CD4-positive, alpha-beta T cell (primary cell): ENCODE measurements at places on chromosomes 6 and 20.

DNA sequence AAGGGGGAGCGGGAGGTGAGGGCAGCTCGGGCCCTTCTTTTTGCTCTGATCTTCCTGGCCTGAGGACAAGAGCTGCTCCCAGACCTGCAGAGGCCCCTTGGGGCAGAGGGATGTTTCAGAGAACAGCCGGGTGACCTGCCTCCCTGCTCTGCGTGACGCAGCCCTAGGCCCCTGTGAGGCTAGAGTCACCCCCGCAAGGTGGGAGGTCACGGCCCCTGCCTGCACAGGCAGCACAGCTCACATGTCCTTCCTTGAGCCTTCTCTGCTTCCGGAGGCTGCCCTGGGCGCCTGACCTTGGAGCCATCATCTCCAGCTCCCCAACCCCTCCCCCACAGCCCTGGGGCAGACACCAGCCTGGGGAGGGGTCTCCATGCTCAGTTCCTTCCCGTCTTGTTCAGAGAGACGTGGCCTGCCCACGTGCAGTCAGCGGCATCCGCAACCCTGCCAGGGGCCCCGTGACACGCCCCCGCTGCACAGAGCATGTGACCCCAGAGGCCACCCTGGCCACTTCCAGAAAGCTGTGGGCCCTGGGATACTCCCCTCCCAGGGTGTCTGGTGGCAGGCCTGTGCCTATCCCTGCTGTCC is at the start of gene BIRC7:
BIRC7 (plus strand) TSS at position 507 of the 585 bp plus-strand sequence. CDS start 192 bp downstream, outside the sequence.
- no peak within 1 kb of the TSS for H3K4me3 ChIP-seq
- H3K4me1 ChIP-seq: peaks cover 17% of the 10 kb centered on the region
- peaks cover 14% of the 10 kb centered on the region for H3K27me3 ChIP-seq
- DNase-seq: no peak
- H3K27ac ChIP-seq: no peak within 1 kb of the TSS

DNA sequence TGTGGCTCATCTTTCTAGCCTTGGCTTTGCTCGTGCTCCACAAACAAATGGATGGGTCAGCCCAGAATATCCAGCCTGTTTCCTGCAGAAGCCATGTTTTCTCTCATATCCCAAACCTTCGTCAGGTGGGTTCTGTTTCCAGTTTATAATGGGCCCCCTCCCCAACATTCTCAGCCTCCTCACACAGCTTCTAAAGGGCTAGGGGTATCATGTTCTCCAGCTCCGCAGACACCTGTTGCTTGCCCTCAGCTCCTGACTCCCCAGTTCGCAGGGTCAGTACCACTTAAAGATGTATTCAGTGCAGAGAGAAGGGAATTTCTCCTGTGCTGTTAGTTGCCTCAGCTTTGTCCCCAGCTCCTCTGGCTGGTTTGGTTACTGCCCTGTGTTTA is 447.3 kb upstream of the JARID2 start:
- H3K27ac ChIP-seq: no peak overlapping the region
- no peak overlapping the region for H3K4me3 ChIP-seq
- no peaks in the 10 kb centered on the region for H3K36me3 ChIP-seq
- no peaks in the 10 kb centered on the region for H3K4me1 ChIP-seq
- no peaks in the 10 kb centered on the region for H3K27me3 ChIP-seq

GRCh38 chr6:156901309-156902019 is 124.3 kb downstream of the ARID1B start:
- no peak for DNase-seq
- H3K4me1 ChIP-seq: peaks cover 27% of the 10 kb centered on the region
- no peak overlapping the region for H3K27ac ChIP-seq
- H3K36me3 ChIP-seq: peaks cover 5% of the 10 kb centered on the region
- H3K27me3 ChIP-seq: no peaks in the 10 kb centered on the region

GRCh38 chr20:54290636-54291035 is 82.7 kb downstream of the PFDN4 start:
- DNase-seq: no peak
- H3K36me3 ChIP-seq: no peaks in the 10 kb centered on the region
- H3K4me1 ChIP-seq: no peaks in the 10 kb centered on the region
- H3K27ac ChIP-seq: no peak overlapping the region

GRCh38 chr6:131382631-131383030 is 190.4 kb upstream of the ARG1 start:
- H3K27ac ChIP-seq: no peak overlapping the region
- DNase-seq: no peak
- no peaks in the 10 kb centered on the region for H3K4me1 ChIP-seq
- H3K4me3 ChIP-seq: no peak overlapping the region
- H3K27me3 ChIP-seq: no peaks in the 10 kb centered on the region
- no peaks in the 10 kb centered on the region for H3K36me3 ChIP-seq

GRCh38 chr6:19408331-19408730 is 428.8 kb upstream of the ID4 start:
- DNase-seq: no peak
- H3K4me3 ChIP-seq: no peak overlapping the region
- H3K27ac ChIP-seq: no peak overlapping the region
- H3K27me3 ChIP-seq: no peaks in the 10 kb centered on the region
- no peaks in the 10 kb centered on the region for H3K36me3 ChIP-seq

DNA sequence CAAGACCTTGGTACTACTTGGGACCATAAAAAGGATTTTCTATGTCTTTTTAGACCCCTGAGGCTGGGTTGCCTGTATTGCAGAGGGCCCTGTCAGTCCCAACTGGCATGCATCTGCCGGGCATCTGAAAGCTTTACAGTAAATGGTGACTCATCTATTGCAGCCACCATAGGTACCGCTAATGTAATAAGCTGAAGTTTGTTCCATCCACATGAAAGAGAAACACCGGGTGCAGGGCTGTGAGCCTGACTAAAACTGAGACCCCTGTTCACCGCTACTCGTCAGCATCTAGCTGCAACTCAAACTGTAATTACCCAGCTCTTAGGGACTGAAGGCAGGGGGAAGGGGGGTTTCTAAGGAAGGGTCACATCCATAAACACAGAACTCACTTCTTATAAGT is 49.5 kb downstream of the TRERF1 start:
- peaks cover 2% of the 10 kb centered on the region for H3K36me3 ChIP-seq
- H3K4me3 ChIP-seq: no peak overlapping the region
- peaks cover 70% of the 10 kb centered on the region for H3K4me1 ChIP-seq
- DNase-seq: no peak

DNA sequence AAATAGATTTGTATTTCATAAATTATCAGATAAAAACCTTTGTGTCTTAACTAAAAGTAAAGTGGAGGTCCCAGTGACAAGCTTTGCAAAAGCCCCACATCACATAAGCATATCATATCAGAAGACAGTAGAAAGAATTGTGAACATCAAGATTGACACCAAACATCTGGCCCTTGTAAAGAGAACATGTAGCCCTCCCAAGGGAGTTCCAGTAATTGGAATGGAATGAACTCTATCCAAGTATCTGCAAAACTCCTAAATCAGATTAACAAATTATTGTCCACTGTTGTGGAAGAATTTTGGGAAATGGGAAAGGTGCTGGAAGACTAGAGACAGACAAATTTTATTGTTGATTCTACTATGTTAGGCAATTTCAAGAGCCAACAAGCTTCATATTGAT is 268.8 kb downstream of the KCNQ5 start:
- no peak for DNase-seq
- no peaks in the 10 kb centered on the region for H3K4me1 ChIP-seq
- no peaks in the 10 kb centered on the region for H3K27me3 ChIP-seq

- H3K36me3 ChIP-seq: no peaks in the 10 kb centered on the region
- no peak for DNase-seq
- H3K27me3 ChIP-seq: no peaks in the 10 kb centered on the region
- no peak overlapping the region for H3K4me3 ChIP-seq
- no peak overlapping the region for H3K27ac ChIP-seq
Measured at GRCh38 chr6:111534231-111534751, 51.3 kb upstream of the REV3L start.

DNA sequence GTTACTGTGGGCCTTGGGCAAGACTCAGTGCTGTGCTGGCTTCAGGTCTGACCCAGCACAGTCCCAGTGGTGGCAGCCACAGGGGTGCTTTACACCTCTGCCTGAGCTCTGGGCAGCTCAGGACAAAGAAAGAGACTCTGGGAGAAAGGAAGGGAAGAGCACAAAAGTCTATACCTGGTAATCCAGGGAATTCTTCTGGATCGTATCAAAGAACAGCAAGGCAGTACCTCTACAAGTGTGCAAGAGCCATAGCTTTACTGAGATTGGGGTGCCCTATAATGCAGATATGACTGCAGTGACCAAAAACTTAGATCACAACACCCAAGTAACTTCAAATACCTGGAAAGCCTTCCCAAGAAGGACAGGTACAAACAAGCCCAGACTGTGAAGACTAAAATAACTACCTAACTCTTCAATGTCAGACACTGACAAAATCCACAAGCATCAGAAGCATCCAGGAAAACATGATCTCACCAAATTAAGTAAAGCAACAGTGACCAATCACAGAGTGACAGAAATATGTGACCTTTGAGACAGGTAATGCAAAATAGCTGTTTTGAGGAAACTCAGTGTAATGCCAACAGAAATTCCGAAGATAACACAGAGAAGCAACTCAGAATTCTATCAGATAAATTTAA is 47.9 kb upstream of the LIN28B start:
- H3K4me3 ChIP-seq: no peak overlapping the region
- DNase-seq: no peak
- no peaks in the 10 kb centered on the region for H3K4me1 ChIP-seq
- H3K36me3 ChIP-seq: no peaks in the 10 kb centered on the region
- no peak overlapping the region for H3K27ac ChIP-seq

DNA sequence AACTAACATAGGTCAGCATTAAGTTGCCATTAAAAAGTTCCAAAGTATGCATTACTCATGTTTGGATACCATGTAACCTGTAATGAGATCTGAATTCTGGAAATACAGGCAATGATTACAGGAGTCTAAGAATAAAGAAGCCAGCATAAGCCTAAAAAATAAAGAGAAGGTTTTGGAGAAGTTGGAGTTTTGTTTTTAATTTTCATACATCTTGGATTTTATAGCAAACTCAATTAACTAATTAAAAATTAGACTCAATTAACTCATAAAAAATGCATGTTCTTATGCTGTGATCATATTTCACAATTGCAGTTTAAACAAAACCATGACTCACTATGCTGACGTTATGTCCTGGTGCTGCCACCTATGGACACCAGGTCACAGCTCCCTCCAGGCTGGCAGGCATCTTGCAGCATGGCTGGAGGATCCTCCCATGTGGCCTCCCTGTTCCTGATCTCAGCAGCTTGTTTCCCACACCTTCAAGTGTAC is 648.8 kb upstream of the AGPAT4 start:
- no peak overlapping the region for H3K27ac ChIP-seq
- H3K36me3 ChIP-seq: no peaks in the 10 kb centered on the region
- H3K4me3 ChIP-seq: no peak overlapping the region
- no peaks in the 10 kb centered on the region for H3K27me3 ChIP-seq

DNA sequence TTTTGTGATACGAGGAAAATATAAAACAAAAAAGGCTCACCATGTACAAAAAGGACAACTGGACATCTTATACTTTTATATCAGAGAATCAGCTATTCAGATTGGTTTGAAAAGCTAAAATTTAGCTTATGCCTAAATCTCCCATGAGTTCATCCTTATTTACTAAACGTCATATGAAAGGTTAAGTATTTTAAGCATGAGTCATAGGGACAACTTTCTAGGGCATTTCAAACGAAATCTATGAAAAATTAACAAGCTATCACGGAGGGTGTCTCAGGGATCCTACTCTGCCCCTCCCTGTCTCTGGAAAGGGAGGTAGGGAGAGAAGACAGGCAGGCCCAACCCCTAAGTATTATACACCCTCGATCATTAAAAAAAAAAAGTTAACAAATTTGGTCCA is 124.1 kb upstream of the LOC128125822 start:
- H3K36me3 ChIP-seq: no peaks in the 10 kb centered on the region
- H3K4me3 ChIP-seq: no peak overlapping the region
- H3K27me3 ChIP-seq: no peaks in the 10 kb centered on the region

DNA sequence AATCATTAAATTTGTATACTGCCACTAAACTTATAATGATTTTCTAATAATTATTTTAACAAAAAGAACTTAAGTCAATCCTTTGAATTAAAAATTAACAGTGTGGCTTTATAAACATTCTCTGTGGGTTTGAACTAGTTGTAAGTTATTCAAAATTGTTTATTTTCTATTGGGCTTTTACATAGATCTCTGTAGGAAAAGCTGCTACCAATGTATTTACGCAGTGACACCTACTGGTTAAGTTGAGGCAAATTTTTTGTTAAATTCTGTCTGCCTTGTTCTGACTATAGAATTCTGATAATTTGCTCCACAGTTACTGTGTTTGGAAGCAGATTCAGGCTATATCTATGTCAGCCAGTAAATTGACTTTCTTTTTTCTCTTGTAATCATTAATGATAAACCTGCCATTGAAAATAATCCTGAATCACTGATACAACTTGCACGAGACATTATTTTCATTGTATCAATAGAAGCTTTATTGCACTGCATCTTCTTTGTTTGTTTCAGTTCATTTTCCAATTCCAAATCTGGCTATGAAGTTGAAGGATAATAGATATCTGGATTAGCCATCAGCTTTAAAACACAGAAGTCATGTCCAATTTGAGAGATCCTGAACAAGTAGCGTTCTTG is 66.0 kb upstream of the UTRN start:
- no peaks in the 10 kb centered on the region for H3K27me3 ChIP-seq
- H3K27ac ChIP-seq: no peak overlapping the region
- H3K4me3 ChIP-seq: no peak overlapping the region

- H3K4me3 ChIP-seq: no peak overlapping the region
- peaks cover 2% of the 10 kb centered on the region for H3K27me3 ChIP-seq
- H3K27ac ChIP-seq: no peak overlapping the region
Measured at GRCh38 chr20:63328026-63328700, 33.0 kb downstream of the CHRNA4 start.

DNA sequence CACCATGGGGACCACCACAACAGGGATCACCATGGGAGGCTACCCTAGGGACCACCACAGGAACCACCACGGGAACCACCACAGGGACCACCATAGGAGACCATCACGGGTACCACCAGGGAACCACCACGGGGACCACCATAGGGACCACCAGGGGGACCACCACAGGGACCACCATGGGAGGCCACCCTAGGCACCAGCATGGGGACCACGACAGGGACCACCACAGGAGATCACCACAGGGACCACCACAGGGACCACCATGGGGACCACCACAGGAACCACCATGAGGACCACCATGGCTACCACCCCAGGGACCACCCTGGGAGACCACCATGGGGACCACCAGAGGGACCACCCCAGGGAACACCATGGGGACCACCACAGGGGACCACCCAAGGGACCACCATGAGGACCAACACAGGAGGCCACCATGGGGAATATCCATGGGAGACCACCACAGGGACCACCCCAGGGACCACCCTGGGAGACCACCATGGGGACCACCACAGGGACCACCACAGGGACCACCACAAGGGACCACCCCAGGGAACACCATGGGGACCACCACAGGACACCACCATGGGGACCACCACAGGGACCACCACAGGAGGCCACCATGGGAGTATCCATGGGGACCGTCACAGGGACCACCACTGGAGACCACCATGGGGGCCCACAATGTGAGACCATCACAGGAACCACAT is 67.6 kb upstream of the MPC1 start:
- no peaks in the 10 kb centered on the region for H3K27me3 ChIP-seq
- H3K4me1 ChIP-seq: no peaks in the 10 kb centered on the region
- no peak overlapping the region for H3K27ac ChIP-seq
- H3K4me3 ChIP-seq: no peak overlapping the region
- no peaks in the 10 kb centered on the region for H3K36me3 ChIP-seq
- DNase-seq: no peak
